NK-92 treated with Interleukin-12 subunit alpha and Interleukin-12 subunit beta, amount 100 ng/mL, for 24 hours (cell line): ENCODE measurements at places on chromosomes 13 and 19.
A peak's percentile ranks its signal among the peaks of the same experiment; 100 is the strongest.

GRCh38 chr19:35126624-35126959 lies 8.3 kb downstream of the LGI4 start:
- no peak for DNase-seq

DNA sequence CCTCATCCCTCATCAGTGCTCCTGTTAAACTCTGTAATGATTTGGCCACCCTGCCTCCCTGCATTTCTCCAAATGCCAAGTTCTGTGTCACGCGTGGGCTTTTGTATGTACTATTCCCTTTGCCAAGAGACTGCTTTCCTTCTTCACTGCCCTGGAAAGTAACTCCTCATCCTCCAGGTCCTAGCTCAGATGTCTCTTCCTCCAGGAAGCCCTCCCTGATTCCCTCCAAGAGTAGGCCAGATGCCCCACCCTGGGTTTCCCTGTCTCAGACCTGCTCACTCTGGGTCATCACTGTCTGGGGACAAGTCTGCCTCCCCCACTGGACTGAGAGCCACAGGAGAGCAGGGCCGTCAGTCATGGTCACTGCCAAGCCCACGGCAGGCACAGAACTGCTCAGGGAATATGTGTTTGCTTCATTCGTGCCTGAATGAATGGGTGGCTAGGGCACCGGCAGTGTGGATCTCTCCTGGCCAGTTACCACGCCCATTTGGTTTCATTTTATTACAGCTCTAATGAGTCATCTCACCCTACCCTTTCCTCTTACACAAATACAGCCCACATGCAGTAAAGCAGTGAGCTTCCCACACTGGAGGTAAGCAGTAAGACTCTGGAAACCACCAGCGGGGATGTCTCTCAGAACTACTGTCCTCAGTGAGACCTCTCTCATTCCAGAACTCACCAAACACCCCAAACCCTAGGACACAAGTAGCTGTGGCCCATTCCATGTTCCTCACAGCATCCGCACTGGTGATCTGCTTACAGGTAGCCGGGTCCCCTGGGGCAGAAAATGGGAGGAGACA lies 12.1 kb upstream of the GPR4 start:
- DNase-seq = peak; percentile 50

DNA sequence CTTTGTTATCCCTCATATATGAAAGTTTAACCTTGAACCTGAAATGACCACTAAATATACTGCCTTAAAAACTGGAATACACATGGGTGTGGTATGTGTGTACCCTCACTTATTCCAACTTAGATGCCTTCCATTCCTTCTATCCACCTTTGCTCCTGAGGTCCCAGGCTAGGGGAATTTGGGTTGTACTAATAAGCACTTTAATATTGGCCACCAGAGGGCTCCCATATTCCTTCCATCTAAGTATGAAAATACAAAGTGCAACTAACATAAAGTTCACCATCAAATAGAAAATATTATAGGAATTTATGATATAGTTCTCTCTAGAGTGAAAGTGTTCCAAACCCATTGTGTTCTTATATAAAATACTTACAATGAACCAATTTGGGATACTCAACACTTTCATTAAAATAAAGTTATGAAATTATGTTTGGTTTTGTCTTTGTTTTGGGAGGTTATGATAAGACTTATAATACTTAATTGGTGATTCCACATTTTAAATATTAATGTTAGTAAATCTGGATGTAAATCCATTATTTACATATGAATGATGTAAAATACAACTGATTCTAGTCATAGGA lies 62.3 kb downstream of the ITGBL1 start:
- no peak for DNase-seq

DNA sequence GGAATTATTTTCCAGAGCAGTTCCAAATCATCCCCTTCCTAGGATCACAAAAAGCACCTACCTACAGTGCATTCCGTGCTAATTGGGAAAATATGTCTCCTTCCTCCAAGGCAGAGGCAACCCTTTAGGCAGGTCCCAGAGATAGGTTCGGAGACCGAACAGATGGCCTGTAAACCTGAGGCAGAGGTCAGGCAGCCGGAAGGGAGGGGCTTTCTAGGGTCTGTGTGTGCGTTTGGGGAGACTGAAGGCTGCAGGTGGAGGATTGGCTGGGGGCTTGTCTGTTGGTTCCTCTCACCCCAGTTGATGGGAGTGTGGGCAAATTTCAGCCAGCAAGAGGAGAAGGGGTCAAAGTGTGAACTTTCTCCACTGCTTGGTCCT lies 7.1 kb downstream of the KCNN4 start:
- DNase-seq = no peak

DNA sequence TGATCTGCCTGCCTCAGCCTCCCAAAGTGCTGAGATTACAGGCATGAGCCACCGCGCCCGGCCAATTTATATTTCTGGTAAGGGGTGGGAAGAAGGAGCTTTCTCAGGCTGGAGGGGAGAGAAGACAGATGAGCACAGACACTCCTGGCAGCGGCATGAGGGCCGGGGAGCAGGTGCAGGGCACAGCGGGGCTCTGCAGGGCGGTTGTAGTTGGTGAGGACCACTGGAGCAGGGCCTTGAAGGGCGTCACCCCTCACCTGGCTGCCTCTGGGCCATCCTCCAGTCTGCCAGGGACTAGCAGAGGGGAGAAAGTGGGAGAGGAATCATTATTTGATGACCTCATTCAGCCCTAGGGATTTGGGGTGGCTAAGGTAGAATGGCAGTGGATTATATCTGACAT lies 8.6 kb upstream of the CSNK1G2 start:
- no peak for DNase-seq

DNA sequence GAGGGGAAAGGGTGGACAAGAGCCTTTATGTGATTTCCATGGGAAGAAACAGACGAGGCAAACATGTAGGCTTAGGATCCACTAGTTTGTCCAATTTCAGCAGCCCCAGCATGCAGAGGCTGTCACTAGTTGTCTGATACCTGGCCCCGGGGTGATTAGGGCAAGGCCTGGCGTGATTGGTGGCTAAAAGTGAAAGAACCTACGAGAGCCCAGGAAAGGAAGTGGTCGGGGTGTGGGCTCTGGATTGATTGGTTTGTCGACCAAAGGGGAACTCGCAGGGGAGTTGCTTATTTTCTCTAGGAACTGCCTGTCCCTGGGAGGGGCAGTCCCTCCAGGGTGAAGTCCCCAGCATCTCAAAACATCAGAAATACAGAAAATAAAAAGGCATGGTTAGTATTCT lies 64.2 kb upstream of the UQCRFS1 start:
- DNase-seq = peak; percentile 75

DNA sequence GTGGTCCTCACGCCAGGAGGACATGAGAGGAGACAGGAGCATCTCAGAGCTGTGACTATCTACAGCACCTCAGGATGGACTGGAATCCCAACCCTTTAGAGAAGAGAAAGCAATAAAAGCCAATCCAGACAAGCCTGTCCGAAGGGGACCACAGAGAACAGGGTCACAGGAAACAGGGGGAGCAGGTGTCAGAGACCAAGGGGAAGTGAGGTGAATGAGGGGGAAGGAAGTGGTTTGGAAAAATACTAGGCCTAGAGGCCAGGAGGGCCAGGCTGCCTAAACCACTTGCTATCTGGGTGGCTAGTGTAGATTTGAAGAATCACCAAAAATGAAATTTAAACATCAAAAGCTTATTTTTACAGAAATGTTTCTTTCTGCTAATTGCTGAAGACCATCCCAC lies 16.2 kb downstream of the TMTC4 start:
- DNase-seq = peak; percentile 50

DNA sequence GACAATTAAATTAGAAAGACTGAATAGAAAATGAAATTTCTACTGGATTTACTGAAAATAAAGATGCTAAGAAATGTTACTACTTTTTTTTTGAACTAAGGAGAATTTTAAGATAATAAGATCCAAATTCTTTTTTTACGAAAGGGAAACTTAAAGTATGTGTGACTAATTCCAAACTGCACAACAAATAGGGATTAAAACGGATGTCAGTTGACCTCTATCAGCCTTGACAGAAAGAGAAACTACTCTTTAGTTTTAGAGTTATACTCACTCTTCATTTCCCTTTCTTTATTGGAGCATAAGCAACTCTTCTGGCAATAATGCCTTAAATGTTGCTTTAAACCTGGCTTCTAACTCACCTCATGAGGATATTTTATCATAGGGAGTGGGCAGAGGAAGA lies 273.8 kb downstream of the SLITRK6 start:
- DNase-seq = no peak

DNA sequence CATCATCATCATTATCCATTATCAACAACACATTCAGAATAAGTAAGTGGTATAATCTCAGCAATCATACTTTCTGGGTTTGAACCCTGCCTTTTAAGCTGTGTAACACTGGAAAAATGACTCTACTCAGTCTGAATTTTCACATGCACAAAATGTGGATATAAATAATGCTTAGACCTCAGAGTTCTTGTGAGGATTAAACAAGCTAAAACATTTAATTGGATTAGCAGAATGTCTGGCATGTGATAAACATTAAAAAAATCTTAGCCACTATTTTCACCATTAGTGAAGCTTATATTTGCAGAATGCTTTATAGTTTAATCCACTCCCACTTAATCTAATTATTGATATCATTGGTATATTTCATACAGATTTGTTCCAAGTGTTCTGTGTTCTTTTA lies 412.3 kb downstream of the RFC3 start:
- DNase-seq = no peak

GRCh38 chr19:39139305-39139874 lies 13.8 kb downstream of the PAK4 start:
- DNase-seq = no peak

DNA sequence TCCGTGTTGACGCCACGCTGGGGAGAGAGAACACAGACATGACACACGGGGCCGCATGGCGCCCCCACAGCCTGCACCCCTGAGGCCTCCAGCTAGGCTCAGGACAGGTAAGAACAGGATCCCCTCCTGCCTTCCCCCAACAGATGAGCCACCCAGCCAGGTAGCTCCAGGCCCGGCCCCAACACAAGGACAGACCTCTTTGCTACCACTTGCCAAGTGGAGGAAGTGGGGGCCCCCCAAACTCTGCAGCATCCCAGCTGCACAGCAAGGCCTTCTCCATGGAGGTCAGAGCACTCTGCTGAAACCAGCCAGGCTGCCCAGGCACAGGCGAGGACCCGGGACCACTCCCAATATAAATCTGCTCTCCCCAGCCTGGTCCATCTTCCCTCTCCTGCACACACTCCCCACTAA lies 31.5 kb downstream of the PEPD start:
- DNase-seq = no peak

GRCh38 chr13:87942205-87942604 lies 271.0 kb downstream of the SLITRK5 start:
- DNase-seq = no peak

- no peak for DNase-seq
Observed at GRCh38 chr13:102035969-102036368, 365.9 kb downstream of the FGF14 start.

DNA sequence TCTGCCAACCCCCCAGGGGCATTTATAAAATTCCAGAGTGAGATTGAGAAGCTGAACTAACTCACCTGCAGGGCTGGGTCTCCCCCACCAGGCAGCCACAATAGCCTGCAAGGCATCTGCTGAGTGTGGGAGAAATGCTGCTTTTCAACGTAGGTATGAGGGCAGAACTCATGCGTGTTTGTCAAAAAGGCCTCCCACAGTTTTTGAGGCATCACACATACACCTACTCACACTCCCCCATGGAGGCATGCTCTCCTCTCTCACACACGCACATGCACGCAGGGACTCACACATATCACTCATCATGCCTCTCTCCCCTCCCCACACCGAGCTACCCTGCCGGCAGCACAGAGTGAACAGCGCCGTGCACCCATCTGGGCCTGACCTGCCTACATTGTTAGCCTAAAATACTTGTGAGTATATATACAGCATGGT lies 390.5 kb downstream of the FGF9 start:
- no peak for DNase-seq

- DNase-seq = no peak
Observed at GRCh38 chr19:55071129-55071502, 4.6 kb upstream of the EPS8L1 start.

- no peak for DNase-seq
Observed at GRCh38 chr19:2356036-2356646, 3.9 kb upstream of the TMPRSS9 start.

DNA sequence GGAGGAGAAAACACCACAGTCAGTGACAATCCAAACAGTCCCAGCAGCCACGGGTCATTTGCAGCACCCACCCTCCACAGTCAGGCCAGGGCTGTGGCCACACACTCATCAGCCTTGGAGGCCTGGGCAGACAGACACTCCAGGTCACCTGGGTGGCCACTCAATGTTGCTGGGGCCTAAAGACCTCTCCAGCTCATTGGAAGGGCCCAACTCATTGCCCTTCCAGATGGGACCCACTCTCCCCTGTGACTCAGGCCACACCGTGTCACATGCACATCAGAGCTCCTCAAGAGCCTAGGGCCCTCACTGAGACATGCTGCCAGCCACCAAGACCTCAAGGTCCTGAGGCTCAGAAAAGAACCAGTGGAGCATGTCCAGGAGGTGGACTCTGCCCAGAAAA lies 22.4 kb downstream of the TUBA3C start:
- DNase-seq = no peak

- DNase-seq = no peak
Observed at GRCh38 chr13:70505809-70506208, 397.6 kb upstream of the KLHL1 start.

DNA sequence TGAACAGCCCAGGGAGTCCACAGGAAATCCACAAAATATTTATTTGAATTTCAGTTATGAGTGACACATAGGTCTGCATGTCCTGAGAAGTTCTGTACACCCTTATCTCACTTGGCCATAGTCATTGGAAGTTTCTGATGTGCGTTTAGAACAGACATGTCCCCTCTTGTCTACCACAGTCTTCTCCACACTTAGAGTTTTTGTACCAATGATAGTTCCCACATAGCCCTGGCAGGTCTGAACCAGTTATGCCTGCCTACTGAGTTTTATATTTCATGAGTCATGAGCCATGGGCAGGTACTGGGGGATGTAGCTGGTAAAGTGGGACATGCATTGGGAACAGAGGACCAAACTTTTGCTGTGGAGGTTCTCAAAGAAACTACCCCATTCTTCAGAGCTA lies 11.3 kb downstream of the ZNF132 start:
- DNase-seq = no peak

GRCh38 chr19:44576843-44577565 lies 36.4 kb upstream of the IGSF23 start:
- peak; percentile 16 for DNase-seq

GRCh38 chr19:29674374-29675119 lies 9.3 kb downstream of the PLEKHF1 start:
- DNase-seq = no peak
